ENCODE measurements at places on chromosomes 2 and 18. TPM values are rescaled to one million over a fixed set of nuclear protein-coding genes. Genes with fewer than 3 reads are reported as not detected.

SERPINB3 gene
- not detected for total RNA-seq

DNA sequence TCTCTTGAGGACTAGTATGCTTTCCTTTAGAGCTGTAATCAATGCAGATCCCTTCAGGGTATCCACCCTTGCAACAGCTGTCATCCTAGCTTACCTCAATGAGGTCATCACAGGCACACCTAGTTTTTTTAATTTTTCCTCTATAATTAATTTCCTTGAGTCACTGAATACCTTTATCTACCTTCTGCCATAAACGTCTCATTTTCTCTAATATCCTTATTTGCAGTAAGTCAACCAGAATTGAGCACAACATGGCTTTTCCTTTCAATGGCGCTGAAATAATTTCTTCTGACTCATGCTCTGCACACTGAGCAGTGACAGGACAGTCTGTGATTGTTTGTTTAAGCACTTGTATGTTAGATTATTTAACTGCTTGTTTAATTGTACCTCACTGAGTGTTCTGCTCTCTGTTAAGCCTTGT lies 49.4 kb downstream of the ETAA1 start:
- no peak for DNase-seq

DNA sequence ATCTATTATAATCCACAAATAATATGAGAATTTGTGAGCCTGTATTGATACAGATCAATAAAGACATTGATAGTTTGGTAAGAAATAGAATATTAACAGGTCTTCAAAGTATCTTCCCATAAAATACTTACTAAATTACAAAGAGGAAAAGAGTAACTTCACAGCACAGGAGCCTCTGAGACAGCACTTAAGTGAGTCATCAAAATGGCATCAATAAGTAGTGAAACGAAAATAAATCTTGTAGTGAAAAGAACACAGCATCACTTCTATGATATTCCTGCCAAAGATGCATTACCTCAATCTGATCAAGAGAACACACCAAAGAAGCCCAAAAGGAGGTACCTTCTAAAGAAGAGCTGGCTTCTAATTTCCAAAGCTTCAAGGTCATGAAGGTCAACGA lies 116.4 kb downstream of the CBLN2 start:
- DNase-seq = no peak

DNA sequence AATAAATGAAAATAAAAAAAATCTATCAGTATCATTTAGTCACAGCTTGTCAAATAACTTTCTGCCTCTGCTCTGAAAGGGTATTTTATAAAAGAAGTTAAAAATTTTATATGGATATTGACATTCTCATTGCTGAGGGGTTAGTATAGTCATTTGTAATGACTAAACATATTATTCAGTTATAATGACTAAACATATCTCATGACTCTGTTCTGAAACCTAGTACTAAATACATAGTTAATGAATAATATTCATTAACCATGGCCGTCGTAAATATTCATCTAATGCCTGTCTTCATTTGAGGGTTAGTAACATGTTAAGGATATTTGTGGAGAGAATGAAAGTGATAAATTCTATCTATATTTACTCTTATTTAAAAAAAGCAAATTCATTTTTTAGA lies 69.1 kb upstream of the MAP4K3 start:
- no peak for DNase-seq

RNF125 gene
- total RNA-seq = 4.8 TPM

DNA sequence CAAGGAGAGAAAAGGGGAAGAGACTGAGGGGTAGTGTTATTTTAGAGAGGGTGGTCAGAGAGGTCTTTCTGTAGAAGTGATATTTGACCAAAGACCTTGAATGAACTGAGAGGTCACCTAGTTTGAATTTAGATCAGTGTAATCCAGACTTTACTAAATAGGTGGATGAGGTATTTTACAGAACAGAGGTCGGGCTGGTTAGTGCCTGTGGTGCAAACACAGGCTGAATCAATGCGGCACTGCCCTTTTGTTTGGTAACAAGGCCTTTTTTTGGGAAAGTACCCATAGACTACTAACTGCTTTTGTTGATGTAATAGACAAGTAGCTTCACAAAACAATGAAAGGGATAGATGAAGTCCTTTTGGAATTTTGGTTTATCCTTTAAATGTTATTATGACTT lies 15.9 kb downstream of the RAPGEF4 start:
- DNase-seq = no peak

GRCh38 chr2:224882291-224883171 lies 159.7 kb downstream of the DOCK10 start:
- no peak for DNase-seq

DNA sequence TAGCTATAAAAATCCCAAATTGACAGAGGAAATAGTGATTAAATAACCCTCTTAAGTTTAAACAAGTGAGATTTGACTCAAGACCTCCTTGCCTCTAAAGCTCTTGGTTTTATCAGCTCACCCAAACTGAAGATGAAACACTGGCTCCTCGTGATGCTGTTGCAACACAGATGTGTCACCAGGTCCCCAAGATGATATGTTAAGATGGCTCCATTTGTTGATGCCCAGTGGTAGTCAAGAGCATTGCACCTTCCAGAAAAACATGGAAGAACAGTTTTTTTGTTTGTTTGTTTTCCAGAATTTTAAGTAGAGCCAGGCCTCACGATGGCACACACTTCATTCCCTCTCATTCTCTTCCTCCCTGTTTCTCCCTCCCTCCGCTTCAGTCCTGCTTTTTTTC lies 399.8 kb downstream of the TXNL1 start:
- DNase-seq = no peak

DNA sequence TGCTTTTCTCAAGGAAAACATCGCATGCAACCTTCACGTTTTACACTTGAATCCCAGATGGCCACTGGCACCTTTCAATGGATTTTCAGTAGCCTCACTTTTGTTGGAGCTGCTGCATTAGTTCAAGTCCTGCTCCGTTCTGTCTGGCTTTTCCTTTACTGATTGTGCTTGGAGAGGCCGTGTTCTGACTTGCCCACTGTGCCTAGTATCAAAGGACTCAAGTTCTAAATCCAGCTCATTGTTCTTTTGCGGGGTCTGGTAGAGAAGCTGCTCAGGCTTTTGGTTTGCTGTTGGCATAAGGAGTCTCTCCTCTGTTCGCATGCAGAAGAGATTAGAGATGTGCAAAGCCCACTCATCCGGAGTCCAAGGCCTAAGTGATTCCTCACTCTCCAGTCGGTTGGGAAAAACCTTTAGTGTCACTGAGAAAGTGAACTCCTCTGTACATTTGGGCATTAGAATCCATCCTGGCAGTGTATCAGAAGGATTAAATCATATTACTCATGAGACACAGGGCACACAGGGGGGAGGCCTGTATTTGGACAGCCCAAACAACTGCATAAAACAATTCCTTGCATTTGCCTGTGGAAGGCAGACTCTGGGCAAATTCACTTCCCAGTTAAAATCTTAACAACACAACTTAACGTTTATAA lies 69.7 kb downstream of the NCK2 start:
- no peak for DNase-seq

ADGRF3 gene
- total RNA-seq = 0.20 TPM

DNA sequence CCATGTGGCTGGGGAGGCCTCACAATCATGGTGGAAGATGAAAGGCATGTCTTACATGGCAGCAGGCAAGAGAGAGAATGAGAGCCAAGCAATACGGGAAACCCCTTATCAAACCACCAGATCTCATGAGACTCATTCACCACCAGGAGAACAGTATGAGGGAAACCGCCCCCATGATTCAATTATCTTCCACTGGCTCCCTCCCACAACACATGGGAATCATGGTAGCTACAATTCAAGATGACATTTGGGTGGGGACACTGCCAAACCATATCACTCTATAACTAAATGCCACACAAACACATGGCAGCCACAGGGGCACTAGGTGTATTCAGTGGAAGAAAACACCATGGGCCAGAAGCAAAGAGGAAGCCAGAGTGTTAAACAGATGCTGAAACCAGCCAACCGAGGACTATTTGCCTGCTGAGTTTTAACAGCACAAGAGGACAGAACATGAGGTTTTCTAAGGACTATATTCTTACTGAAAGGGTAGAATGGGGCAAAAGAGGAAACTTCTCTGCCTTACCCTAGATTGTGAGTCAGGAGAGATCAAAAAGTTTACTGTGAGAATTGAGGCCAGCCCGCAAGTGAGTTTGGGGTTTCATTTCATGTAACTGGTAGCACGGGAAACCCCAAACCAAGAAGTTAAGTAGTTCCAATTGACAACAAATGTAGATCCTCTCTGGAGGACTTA lies 49.2 kb downstream of the SIGLEC15 start:
- no peak for DNase-seq

- DNase-seq = no peak
These were observed 37.6 kb upstream of the CDKL4 start for GRCh38 chr2:39281391-39281790.

DNA sequence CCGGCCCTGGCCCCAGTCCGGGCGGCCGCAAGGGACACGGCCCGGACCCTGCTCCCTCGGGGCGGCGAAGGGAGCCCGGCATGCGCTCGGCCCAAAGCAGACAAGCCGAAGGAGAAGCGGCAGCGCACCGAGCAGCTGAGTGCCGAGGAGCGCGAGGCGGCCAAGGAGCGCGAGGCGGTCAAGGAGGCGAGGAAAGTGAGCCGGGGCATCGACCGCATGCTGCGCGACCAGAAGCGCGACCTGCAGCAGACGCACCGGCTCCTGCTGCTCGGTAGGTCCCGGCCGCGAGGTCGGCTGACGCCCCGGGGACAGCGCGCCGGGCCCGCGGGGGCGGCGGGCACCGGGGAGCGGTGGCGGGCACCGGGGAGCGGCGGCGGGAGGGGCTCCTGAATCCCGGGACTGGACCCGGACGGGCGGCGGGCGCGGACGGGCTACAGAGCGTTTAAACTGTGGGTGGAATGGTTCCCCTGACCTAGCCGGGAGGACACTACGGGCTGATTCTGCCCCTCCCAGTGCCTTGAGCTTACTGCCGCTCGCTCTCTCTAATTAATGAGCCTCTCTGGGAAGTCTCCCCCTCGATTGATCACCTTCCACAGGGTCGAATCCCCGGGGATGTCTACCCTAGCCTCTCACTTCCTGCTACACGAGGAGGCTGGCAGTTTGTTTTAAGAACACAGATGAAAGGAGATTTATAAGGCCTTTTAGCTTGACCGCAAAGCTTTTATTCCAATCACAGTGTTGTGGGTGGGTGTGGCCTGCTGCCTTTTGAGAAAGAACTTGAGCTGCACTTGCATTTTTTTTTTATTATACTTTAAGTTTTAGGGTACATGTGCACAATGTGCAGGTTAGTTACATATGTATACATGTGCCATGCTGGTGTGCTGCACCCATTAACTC lies 853 bp downstream of the GNAL start:
- DNase-seq = peak; percentile 54

Data from lung (tissue), 17 donors.